ENCODE measurements at places on chromosomes 7 and 10.

- DNase-seq = no peak
- H3K4me3 ChIP-seq = peak overlapping the region; percentile 82
Measured at GRCh38 chr10:75400163-75400770, 1.3 kb downstream of the ZNF503 start.

- DNase-seq = no peak
- H3K36me3 ChIP-seq = no peaks in the 10 kb centered on the region
- H3K4me1 ChIP-seq = no peaks in the 10 kb centered on the region
- no peak overlapping the region for H3K27ac ChIP-seq
Measured at GRCh38 chr10:52068485-52068884, 245.6 kb upstream of the DKK1 start.

GRCh38 chr10:2851566-2851965 lies 215.8 kb upstream of the PFKP start:
- H3K4me3 ChIP-seq = no peak overlapping the region
- H3K4me1 ChIP-seq = no peaks in the 10 kb centered on the region
- no peaks in the 10 kb centered on the region for H3K36me3 ChIP-seq
- no peak for DNase-seq

DNA sequence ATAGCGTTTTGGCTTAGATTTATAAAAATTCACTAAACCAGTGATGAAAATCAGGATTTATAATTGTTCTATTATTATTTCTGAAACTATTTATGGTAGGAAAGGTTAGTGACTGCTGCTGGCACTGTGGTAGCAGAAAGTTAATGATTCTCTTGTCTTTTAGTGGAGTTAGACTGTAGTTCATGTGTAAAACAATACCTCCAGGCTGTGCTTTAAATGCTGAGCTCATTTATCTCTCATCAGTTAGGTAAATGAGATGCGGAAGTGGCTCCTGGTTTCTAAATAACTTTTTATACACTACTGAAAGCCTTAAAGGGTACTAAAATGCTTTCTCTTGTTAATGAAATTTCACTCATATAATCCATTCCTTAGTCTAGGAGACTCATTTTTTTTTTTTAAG lies 326.8 kb upstream of the POT1 start:
- DNase-seq = no peak
- H3K36me3 ChIP-seq = no peaks in the 10 kb centered on the region
- H3K27me3 ChIP-seq = no peaks in the 10 kb centered on the region
- H3K27ac ChIP-seq = no peak overlapping the region
- H3K4me1 ChIP-seq = no peaks in the 10 kb centered on the region

DNA sequence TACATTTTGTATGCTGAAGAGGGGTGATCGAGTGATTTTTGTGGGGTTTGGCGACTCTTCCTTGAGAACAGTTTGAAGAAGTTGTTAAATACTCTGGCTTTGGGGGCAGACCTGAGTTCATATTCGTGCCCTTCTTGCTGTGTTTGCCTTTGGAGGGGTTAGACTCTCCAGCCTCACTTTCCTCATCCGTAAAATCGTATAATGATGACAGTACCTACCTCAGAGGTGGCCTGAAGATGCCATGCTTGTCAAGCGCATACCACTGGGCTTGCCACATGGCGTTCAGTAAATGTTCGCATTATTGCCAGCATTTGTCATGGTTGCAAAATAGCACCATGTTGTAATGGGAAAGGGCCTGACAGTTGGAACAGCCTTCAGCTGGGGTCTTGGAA lies 1.3 kb downstream of the STK17A start:
- no peaks in the 10 kb centered on the region for H3K36me3 ChIP-seq
- no peaks in the 10 kb centered on the region for H3K4me1 ChIP-seq
- H3K27me3 ChIP-seq = no peaks in the 10 kb centered on the region

GRCh38 chr10:69807122-69807521 lies 5.4 kb downstream of the COL13A1 start:
- no peak for DNase-seq
- no peak overlapping the region for H3K27ac ChIP-seq
- H3K27me3 ChIP-seq = no peaks in the 10 kb centered on the region
